ENCODE measurements at places on chromosomes 1 and 21.
A peak's percentile ranks its signal among the peaks of the same experiment; 100 is the strongest.

- DNase-seq, result no peak
Observed at GRCh38 chr21:39713905-39714304, 31.1 kb upstream of the IGSF5 start.

DNA sequence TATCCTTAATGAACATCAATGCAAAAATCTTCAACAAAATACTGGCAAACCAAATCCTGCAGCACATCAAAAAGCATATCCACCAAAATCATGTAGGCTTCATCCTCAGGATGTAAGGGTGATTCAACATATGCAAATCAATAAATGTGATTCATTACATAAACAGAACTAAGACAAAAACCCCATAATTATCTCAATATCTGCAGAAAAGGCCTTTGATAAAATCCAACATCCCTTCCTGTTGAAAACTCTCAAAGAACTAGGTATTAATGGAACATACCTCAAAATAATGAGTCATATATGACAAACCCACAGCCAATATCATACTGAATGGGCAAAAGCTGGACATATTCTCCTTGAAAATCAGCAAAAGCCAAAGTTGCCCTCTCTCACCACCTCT lies 54.6 kb upstream of the DEPDC1 start:
- no peak for DNase-seq

DNA sequence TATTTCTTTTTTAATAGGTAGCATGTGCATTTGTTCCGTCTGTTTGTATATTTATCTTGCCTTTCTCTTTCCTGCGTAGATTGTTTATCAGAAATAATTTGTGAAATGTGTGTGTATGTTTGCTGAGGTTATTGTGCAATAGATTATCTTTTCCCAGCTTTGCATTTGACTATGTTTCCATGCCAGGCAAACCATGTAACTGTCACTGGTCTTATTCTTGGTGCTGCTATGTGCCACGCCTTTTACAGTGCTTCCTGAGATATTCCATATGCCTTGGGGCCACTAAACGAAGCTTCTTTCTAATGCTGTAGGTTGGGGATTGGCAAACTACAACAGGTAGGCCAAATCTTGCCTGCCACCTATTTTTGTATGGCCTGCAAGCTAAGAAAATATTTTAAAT lies 598.8 kb downstream of the PLPP3 start:
- DNase-seq, result no peak

- DNase-seq, result no peak
Observed at GRCh38 chr1:151352021-151352718, 5.1 kb upstream of the RFX5 start.

DNA sequence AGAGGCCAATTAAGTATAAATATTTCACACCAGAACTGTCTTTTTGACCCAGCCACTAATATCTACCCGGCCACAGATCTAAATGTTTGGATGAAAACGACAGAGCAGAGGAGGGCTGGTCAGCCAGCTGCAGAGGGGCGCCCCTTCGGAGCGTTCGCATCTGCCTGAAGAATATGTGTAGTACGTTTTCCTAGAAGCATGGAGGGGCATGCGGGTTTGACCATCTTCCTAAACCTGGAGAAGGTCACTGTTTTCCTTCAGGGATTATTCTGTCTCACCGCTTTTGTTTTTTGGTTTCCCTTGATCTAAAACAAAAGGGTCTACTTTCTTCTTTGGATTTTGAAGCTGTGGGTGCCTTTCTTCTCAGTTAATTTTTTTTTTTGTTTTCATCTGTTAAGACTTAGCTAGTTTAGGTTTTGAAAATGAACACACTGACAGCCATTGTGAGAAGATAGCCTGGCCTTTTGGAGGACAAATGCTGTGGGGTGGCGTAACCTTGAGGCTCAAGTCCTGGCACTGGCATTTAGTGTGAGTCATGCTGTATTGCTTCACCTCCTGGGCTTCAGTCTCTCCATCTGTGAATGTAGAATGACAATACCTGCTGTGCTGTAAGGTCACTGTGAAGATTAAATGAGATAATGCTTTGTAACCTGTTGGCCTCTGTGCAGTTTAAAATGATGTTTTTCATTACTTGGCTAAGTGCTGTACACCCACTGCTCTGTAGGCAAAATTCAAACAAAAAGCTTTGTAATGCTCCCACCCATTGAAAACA lies 74.1 kb upstream of the IRF2BP2 start:
- DNase-seq, result peak; percentile 88

GRCh38 chr1:86146566-86146965 lies 10.0 kb downstream of the COL24A1 start:
- DNase-seq, result no peak

DNA sequence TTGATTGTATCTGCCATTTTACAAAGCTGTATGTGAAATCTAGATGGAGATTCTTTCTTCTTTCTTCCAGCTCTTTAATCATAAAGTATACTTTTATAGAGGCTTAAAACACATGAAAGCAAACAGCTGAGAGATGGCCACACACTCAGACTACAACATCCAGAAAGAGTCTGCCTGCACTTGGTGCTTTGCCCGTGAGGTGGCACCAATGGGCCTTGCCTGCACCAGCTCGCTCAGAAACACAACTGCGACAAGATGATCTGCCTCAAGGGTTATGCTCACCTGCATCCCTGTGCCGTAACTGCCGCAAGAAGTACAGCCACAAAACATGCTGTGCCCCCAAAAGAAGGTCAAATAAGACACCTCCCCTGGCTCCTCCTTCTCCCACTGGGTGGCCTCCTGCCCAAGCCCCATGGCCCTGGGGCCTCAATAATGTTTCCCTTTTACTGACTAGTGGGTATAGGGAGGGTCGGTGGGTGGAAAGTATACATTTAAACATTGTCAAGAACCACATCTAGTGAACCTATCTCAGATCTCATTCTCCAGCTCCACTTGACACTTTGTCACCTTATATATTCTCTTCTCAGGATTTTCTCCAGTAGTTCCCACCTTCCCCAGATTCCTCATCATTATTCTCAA lies 66.7 kb upstream of the ANGPTL3 start:
- no peak for DNase-seq

DNA sequence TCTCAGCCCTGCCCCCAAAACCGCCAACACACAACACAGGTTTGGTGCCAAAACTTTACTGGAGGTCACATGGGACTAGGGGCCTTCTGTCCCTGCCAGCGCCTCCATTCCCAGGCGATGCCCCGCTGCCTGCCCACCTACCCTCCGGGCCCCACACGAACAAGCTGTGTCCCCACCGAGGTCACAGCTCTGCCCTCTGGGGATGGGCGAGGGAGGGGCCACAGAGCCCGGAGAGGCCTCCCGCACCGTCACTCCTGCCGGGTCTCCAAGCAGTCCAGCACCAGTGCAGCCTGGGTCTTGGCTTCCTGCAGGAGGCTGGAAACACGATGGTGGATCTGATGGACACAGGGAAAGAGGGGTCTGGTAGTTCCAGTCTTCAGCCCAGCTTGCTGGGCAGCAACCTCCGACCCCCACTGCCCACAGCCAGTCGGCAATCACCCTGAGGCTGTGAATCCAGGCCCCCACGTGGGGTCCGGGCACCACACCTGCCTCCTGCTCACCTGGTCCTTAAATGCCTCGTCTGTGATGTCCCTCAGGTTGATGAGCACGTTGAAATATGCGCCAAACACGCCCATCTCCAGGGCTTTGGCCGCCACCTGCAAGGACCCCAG lies 18.5 kb downstream of the FTCD start:
- no peak for DNase-seq

DNA sequence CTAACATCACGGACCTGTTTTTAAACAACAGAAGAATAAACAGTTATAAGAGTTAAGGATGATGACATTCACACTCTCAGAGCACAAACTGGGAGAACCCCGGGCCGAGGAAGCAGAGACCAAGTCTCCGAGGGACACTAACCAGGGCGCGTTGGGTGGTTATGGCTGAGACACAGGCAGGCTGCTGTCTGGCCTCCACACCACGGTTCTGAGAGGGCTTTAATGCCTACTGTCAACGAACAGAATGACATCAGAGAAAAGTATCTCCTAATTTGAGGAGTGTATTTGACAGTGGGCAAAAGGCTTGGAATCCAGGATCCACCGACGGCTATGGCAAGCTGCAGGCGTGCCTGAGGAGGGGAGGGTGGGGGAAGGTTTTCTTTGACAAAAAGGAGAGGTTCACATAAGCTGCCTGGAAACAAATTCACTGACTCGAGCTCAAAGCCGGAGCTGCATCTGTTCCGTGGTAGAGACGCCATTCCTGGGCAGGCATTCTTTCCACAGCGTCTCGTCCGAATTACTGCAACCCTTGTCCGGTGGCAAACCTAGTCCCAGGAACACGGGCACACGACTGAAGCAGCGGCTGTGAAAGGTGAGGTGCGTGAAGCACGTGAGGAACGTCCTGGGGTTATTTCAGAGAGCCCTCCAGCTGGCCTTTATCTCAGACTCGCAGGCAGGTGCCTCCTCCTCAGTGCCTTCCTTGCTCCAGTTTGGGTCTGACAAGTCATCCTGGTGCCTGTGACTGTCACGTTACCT lies 9.4 kb downstream of the POFUT2 start:
- DNase-seq, result no peak

DNA sequence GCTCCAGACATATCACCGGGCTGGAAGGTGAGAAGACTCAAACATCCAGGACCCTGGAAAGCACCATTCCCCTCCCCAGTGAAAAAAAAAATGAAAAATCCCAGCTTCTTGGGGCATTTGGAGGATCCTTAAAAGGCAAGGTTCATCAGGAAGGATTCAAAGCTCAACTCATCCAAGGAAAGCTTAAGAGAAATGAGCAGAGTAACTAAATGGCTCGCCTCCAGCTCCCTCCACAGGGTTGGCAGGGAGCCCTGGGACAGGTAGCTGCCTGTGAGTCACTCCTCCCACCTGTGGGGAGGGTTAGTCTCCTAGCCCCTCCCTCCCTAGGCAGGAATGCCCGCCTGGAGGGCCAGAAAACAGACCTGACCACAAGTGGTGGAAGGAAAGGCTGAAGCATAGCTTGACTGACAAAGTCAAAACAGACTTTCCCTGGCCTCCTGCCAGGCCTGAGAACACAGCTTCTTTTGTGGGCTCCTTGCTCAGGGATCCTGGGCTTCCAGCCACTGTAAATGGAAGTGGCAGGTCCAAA lies 712 bp upstream of the LAMB3 start:
- peak; percentile 57 for DNase-seq

All from suppressor macrophage treated with lipopolysaccharide for 4 hours (primary cell).